ENCODE measurements at places on chromosomes 16 and 17. TPM values are rescaled to one million over a fixed set of nuclear protein-coding genes. Genes with fewer than 3 reads are reported as not detected.

The HEXD gene
- total RNA-seq = 90.4 TPM

The ENPP7 gene
- total RNA-seq = not detected

The TPSAB1 gene
- total RNA-seq = 70.0 TPM

The KRTAP3-2 gene
- total RNA-seq = not detected

The GGNBP2 gene
- 47.9 TPM for total RNA-seq

The ITGB3 gene
- 6.1 TPM for total RNA-seq

The SPECC1 gene
- total RNA-seq = 25.3 TPM

The SYT17 gene
- 13.3 TPM for total RNA-seq

The AGRP gene
- not detected for total RNA-seq

The KRT15 gene
- total RNA-seq = 931 TPM

The CETP gene
- not detected for total RNA-seq

The NFATC2IP gene
- 26.0 TPM for total RNA-seq

The AOC2 gene
- total RNA-seq = 2.2 TPM

The DNAH9 gene
- not detected for total RNA-seq

The GGA3 gene
- 36.8 TPM for total RNA-seq

The SMIM5 gene
- total RNA-seq = 2.2 TPM

The CDRT4 gene
- 4.2 TPM for total RNA-seq

The SLC16A5 gene
- 26.8 TPM for total RNA-seq

The SCPEP1 gene
- total RNA-seq = 69.5 TPM

The NPEPPS gene
- 121 TPM for total RNA-seq

The WNT3 gene
- total RNA-seq = 1.5 TPM

The PRM1 gene
- total RNA-seq = not detected

The NAGLU gene
- 24.6 TPM for total RNA-seq

The RGS11 gene
- 5.4 TPM for total RNA-seq

The CLEC19A gene
- total RNA-seq = not detected

The ZNF287 gene
- total RNA-seq = 5.9 TPM

The SCIMP gene
- 2.2 TPM for total RNA-seq

The XYLT1 gene
- 27.3 TPM for total RNA-seq

The PRDM7 gene
- total RNA-seq = not detected

Measured in vagina (tissue), 2 donors.